GM19239 (cell line): ENCODE measurements at places on chromosomes 5 and 9.

DNA sequence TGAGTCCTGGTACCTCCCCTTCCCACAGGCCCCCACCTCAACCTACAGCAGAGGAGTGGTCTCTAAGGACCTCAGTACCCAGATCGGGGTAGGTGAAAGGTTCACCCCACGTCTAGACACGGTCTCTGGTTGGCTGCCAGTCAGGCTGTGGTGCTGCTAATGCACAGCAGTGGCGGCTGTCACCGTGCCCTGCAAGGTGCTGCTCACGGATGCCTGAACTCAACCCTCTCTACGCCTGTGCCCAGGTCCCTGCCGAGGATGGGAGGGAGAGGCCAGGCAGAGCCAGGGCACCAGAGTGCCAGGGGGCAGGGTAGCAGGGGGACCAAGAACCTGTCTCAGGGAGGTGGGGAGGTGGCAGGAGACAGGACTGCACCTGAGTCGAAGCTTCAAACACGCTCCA lies 14.3 kb downstream of the IER5L start:
- DNase-seq: no peak

DNA sequence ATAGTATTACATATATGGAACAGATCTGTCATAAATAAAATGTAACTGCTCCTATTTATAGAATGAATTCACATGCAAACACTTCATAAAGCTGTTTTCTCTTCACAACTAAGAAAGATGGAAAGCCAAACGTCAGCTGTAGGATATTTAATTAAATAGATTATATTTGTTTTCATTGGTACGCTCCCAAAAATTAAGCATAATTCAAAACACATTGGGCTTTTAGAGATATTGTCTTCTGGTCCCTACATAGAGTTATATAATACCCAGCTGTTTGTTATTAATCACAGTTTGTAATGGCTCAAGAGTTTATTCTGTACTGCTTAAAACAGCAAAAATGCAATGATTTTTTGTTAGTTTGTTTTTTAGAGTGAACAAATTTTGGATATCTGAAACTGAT lies 61.2 kb downstream of the MRPS30 start:
- no peak for DNase-seq

DNA sequence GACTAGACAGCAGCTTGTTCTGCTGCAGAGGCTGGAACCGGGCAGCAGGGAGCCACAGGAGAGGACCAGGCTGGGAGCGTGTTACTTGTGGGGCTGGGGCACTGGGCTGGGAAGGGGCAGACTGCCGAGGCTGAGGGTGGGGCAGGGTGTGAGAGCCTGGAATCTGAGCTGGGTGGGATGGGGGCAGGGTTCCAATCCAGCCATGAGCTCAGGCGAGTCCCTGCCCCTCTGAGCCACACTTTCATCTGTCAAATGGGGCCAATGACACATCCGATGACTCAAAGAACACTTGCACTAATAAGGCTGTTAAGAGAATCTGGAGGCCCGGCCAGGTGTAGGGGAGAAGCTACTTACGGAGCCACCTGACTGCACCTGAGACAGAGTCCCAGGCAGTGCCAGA lies 18.7 kb upstream of the WDR38 start:
- DNase-seq: no peak

DNA sequence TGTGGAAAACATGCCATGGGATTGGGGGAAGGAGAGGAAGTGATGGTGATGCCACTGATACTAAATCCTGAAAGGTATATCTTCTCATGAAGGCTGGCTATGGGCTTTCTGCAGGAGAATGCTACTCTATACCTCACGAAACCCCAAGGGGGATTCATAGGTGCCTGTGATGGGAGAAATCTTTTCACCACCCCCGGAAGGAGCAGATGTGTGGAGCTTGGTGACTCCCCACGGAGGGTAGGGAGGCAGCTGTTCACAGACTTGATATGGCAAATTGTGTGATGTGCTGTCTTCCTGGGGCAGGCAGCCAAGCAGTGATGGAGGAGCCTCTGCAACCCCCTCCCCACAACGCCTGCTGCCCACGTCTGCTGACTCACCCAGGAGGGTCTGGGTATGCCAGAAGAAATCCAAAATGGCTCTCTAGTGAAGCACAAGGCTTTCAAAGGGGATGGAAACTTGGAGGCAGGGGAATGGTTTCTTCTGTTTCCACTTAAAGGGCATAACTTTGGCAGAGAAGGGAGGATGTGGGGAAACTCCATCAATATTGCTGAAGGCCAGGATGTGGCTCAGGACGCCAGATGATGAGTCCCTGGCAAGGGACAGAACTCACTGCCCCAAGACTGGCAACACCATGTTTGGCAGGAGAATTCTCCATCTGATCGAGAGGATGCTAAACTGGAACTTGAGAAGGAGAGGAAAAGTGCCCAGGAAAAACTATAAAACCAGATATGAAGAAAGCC lies 188.3 kb downstream of the GABBR2 start:
- no peak for DNase-seq

- no peak for DNase-seq
These were observed 73.6 kb downstream of the FBXL7 start for GRCh38 chr5:15573590-15573989.

DNA sequence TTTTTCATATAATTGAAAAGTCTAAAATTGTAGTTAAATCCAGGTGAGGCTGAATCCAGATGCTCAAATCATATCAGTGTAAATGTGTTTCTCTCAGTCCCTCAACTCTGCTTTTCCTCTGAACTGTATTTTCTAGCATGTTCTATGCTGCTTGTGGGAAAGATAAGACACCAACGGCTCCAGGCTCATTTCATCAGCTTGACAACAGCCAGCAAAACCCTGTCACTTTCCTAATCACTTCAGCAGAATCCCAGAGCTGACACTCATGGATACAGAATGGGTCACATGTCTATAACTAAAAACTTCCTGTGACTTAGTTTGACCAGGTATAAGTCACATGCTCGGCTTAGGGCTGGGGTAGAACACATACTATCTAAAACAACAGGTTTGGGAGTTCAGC lies 179.4 kb upstream of the ADRA1B start:
- no peak for DNase-seq

DNA sequence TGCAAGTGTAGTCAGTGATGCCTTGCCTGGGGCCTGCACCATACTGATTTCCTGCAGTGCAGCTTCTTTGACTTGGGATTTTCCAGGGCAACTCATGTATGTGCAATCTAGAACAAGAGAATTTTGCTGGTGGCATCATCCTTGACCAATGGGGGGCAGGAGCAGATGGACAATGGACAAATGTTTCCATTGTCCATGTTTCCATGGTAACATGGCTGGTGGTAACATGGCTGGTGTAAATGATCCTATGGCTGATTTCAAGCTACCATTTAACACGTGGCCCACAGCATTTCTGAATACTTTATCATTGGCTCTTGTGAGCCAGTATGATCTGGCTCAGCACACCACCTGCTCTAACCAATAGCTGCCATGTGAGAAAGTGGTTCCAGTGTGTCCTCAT lies 130.1 kb upstream of the OSMR start:
- no peak for DNase-seq

DNA sequence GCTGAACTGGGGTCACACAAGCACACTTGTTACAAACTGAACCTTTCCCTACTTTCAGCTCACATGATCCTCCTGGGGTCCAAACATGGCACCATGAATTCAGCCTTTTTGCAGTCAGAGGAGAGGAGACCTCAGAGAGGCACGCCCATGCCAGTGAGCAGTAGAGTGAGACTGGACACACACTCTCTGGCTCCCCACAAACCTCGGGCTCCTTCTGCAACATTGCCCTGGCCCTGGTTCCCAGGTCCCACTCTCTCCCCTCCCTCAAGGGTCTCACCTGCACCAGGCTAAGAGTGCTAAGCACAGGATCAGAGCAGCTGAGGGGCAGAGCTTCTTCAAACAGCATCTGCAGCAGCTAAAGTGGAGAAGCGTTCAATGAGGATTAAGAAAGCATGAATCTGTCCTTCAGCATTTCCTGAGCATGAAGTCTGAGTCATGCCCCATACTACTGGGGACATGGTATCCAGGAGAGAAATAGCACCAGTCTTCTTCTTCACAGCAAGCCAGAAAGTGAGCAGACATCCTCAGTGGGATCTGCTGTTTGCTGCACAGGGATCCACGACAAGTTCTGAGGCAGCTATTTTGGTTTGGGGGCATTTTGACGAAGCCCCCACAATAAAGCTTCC lies 27.2 kb downstream of the SLC35A4 start:
- DNase-seq: no peak

GRCh38 chr5:101437351-101437750 lies 534.3 kb upstream of the ST8SIA4 start:
- no peak for DNase-seq

- peak; percentile 7 for DNase-seq
These were observed 100.5 kb downstream of the PALM2AKAP2 start for GRCh38 chr9:109880276-109881169.

DNA sequence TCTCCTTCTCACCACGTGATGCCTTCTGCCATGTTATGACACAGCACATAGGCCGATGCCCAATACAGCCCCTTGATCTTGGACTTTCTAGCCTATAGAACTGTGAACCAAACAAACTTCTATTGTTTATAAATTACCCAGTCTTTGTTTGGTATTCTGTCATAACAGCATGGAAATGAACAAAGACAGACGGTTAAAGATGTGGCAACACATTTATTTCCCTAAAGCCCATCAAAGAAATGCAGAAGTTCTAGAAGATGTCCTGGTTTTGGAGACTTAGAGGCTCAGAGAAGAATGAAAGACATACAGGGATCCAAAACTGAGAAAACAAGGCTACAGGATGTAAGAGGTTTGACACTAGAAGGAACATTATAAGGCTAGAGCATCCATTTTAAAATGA lies 600.8 kb upstream of the DAB2 start:
- DNase-seq: no peak

- DNase-seq: no peak
These were observed 27.8 kb upstream of the RAI14 start for GRCh38 chr5:34628373-34628772.

GRCh38 chr5:150304481-150305081 lies 1.9 kb upstream of the ARSI start:
- no peak for DNase-seq

GRCh38 chr9:93138171-93138764 lies 4.2 kb upstream of the NINJ1 start:
- no peak for DNase-seq

- no peak for DNase-seq
These were observed 35.3 kb downstream of the COL5A1 start for GRCh38 chr9:134676886-134677285.
